Amniotic stem cell (primary cell): ENCODE measurements at places on chromosomes 12 and 14.

DNA sequence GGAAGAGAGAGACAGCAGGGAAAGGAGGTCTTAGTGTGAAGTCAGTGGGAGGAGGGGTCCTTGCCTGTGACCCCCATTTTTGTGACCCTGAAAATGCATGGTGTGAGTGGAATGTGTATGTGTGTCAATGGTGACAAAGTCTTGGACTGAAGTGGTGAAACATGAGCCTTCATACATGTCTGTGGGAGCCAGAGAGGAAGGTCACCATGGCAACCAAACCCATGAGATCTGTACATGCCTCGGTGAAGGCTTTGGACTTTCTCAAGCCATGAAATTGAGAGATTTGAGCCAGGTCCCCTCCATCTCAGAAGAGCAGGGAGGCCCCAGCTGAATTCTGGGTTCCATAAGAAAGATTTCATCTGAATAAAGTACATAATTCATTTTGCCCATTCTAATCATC lies 108.7 kb downstream of the TTC8 start:
- no peak for DNase-seq

DNA sequence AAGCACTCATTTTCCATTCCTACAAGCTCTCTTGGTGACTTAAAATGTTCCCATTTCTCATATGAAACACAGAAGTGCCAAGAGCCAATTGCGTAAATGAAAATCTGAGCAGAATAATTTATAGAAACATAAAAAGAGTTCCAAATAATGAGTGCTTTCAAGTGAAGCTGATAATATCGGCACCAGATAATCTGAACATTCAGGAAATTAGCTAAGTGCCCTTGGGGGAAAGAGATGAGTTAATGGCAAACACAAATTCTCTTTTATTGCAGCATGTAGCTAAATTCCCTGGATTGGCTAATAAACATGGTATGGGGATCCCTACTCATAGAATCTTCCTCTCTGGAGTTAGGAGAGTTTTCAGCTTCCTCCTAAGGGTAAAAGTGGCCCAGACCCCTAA lies 46.7 kb downstream of the DAD1 start:
- DNase-seq: no peak

DNA sequence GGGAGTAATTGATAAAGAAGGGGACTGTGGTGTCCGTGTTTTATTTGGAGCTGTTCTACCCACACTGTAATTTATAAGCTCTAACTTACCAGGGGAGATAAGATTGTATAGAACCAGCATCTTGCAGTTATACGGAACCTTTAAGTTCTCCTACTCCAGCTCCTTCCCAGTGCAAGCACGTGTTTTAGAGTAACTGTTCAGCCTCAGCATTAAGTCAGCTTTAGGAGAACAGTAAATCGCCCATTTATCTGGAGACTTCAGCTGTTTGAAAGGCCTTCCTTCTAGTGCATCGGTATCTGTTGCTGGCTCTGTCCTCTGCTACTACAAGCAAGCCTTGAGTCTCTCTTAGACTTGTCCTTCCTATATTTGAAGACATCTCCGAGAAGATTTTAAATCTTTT lies 95.6 kb downstream of the ETV6 start:
- no peak for DNase-seq

- DNase-seq: no peak
These were observed 27.1 kb downstream of the PRKAB1 start for GRCh38 chr12:119695034-119695433.

DNA sequence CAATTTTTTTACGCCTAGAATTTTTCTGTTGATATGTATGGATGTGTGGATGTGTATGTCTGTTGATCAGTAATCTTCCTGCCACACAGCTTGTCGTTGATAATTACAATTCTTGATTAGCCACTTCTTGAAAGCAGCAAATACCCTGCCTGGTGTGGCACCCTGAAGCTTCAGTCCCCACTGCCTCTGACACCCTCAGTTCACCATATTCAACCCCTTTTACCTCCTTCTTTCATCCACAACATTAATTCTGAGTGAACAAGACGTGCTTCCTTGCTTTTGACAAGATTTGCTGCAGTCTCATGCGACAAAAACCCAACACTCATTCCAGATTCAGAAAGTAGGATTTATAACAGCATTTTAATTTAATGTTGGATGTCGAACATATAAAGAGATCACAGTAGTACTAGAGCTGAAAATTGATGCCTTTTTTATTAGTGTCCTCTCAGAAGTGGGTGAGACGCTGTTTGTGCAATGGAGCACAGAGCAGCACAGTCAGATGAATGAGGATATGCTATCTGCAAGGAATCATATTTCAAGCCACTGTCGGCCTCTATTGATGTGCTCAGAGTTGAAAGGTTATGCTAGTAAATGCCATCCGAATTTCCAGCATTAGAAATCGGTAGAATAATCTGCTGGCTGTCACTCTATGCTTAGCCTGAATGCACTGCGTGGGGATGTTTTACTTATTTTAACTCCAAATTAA lies 383.7 kb downstream of the EGLN3 start:
- DNase-seq: no peak

- DNase-seq: no peak
These were observed 7.7 kb upstream of the CEBPE start for GRCh38 chr14:23126548-23127278.

DNA sequence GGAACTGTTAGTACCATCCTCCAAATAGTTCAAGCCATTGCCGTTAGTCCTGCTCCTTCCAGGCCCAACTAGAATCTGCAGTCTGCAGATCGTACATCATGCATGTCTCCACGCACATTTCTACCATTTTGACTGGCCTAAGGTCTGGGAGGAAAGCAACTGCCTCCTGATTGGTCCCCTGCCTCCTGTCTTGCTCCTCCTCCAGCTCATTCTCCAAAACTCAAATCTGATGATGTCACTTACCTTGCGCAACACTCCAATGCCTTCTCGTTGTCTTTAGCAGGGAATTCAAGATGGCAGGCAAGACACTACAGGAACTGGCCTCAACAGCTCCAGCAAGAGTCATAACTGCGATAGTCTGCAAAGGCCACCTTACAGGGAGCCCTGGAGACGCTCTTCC lies 9.7 kb upstream of the HCAR1 start:
- DNase-seq: no peak

- no peak for DNase-seq
These were observed 57.2 kb downstream of the ATF7 start for GRCh38 chr12:53568809-53569557.

DNA sequence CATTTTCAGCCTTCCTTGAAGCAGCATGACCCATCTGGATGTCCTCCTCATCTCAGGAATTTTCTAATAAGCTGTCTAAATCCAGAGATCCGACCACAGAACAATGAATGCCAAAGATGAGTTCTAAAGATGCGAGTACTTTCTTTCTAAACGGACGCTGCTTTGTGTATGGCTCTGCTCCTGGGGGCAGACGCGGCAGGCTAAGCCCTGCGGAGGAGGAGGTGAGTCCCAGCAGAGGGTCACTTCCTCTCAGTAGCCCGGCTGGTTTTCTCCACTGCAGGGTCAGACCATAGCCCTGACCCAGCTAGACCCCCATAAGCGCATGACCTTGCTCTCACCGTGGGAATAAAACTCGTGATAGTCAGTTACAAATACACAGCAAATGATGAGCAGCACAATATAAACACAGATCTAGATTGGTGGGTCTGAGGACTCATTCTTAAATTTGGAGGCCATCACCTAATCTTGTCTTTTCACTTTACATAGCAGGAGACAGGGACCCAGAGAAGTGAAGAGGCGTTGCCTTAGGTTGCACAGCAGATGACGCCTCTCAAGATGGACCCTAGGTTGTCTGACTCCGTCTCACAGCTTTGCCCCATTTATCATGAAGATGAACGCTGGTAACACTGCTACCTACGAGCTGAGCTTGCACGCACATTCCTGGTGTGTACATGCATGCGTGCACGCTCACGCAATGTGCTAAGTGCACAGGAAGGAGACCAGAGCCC lies 16.6 kb downstream of the SSH1 start:
- DNase-seq: no peak

DNA sequence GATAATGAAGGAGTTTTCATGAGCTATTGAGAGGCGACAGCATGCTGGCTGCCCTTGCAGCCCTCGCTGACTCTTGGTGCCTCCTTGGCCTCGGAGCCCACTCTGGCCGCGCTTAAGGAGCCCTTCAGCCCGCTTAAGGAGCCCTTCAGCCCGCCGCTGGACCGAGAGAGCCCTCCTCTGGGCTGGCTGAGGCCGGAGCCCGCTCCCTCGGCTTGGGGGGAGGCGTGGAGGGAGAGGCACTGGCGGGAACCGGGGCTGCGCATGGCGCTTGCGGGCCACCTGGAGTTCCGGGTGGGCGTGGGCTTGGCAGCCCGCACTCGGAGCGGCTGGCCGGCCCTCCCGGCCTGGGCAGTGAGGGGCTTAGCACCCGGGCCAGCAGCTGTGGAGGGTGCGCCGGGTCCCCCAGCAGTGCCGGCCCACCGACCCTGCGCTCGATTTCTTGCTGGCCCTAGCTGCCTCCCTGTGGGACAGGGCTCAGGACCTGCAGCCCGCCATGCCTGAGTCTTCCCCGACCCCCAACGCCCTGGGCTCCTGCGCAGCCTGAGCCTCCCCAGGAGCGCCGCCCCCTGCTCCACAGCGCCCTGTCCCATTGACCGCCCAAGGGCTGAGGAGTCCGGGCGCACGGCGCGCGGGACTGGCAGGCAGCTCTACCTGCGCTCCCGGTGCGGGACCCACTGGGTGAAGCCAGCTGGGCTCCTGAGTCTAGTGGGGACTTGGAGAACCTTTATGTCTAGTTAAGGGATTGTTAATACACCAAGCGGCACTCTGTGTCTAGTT lies 20.1 kb upstream of the PAWR start:
- no peak for DNase-seq

DNA sequence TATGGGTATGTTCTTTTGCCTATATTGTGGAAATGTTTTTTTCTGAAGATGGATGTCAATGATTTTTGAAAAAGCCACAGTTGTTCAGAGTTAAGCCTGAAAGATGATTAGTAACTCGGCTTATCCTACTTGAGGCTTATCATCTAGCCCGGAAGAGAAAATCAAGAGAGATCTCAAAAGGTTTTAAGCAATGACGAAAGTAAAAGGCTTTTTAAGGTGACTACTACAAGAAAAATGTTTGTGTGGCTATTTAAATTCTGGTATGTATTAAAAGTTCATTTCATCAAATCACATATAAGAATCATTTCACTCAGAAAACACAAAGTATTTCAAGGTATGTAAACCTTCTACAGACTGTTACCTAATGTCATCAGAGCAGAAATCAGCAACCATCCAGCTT lies 40.2 kb downstream of the HEATR5A start:
- no peak for DNase-seq

GRCh38 chr12:63668028-63668799 lies at the start of gene DPY19L2:
DPY19L2 (minus strand) TSS chr12:63668493; CDS start chr12:63668393, 100 bp downstream.
- no peak for DNase-seq

DNA sequence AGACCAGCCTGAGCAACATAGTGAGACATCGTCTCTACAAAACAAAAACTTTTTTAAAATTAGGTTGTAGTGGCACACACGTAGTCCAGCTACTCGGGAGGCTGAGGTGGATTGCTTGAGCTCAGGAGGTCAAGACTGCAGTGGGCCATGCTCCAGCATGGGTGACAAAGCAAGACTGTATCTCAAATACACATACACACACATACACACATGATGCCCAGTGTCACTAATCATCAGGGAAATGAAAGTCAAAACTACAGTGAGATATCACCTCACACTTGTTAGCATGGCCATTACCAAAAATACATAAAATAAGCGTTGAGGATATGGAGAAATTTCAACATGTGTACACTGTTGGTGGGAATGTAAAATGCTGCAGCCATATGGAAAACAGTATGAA lies 33.2 kb upstream of the KICS2 start:
- no peak for DNase-seq

- no peak for DNase-seq
These were observed 10.8 kb downstream of the INF2 start for GRCh38 chr14:104700225-104700651.

DNA sequence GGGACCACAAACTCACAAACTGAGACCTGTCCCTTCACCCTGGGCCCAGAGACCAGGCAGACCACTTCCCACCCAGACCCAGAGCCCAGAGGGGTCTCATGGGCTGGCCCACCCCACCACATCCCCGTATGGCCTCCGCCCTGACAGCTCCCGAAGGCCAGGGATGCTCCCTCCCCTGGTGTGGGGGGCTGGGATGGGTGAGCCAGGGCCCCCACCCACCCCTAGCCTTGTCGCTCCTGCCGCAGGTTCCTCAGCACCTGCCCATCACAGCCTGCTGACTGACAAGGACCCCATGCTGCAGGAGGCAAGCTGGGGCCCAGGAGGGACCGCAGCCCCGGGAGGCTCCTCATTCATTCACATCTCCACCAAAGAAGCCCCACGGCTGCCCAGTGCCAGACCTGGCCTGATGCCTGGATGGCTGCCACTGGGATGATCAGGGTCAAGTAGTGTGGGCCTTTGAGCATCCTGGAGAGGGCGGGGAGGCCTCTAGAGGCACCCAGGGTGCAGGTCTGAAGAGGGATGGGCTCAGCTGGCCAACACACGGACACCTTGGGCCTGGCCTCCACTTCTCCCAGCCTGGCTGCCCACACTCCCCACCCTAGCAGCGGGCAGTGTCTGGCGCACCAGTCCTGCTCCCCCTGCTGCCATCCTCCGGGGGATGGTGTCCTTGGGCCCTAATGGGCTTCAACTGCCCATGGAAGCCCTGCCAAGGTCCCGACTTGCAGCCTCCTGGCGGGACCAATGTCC lies 24.7 kb upstream of the GPR132 start:
- no peak for DNase-seq

- DNase-seq: no peak
These were observed 7.5 kb downstream of the IKBIP start for GRCh38 chr12:98637068-98637467.

DNA sequence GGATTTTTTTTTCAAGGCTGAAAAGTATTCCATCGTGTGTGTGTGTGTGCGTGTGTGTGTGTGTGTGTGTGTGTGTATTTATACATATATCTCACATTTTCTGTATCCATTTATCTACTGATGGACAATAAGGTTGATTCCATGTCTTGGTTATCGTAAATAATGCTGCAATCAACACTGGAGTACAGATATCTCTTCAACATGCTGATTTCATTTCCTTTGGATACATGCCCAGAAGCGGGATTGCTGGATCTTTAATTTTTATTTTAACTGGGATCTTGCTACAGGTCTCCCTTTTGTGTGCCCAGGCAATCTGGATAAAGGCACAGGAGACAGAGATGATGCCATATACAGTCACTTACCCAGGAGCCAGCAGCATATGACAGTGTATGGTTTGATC lies 338.1 kb downstream of the SOX5 start:
- no peak for DNase-seq

- no peak for DNase-seq
These were observed 185.6 kb downstream of the ZFP36L1 start for GRCh38 chr14:68607081-68607866.

DNA sequence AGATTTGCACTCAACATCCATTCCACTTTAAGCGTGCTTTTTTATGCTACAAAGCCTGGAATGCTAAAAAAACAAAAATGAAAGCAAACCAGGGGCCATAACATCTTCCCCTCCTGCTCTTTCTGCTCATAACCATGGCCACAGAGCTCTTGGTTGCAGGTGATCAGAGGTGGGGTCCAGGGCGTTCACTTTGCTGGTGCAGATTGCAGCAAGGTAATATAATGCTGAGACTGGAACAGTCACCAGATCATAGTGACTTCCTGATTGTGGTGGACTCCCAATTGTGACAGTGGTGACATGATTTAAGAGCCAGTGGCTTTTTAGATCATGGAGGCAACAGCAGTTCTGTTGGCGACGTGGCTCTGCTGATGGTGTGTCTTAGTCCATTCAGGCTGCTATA lies 115.0 kb upstream of the CPM start:
- DNase-seq: no peak
